ENCODE measurements at places on chromosomes 3 and 15.

GRCh38 chr3:165201964-165202363 is 5.8 kb upstream of the SLITRK3 start:
- no peak overlapping the region for H3K27ac ChIP-seq
- no peak for DNase-seq
- no peaks in the 10 kb centered on the region for H3K36me3 ChIP-seq
- peaks cover 7% of the 10 kb centered on the region for H3K27me3 ChIP-seq

DNA sequence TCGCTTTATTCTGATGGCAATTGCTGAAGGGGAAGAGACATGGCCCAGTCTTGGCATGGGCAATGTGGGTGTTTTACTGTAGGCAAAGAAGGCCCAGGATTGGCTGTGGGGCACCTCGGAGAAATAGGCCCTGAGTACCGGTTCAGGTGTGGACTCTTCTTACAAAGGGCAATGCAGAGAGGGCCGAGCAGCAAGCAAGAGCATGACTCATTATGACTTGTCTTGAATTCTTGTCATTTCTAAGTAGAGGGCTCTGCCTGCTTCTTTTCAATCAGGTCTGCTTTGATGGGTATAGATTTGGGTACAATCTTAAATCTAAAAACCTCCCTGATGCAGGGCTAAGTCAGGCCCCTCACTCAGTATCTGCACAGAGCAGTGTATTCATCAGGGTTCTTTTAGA is 14.8 kb upstream of the BUB1B start:
- no peaks in the 10 kb centered on the region for H3K4me1 ChIP-seq
- H3K36me3 ChIP-seq, result no peaks in the 10 kb centered on the region
- H3K27ac ChIP-seq, result no peak overlapping the region
- no peak for DNase-seq

DNA sequence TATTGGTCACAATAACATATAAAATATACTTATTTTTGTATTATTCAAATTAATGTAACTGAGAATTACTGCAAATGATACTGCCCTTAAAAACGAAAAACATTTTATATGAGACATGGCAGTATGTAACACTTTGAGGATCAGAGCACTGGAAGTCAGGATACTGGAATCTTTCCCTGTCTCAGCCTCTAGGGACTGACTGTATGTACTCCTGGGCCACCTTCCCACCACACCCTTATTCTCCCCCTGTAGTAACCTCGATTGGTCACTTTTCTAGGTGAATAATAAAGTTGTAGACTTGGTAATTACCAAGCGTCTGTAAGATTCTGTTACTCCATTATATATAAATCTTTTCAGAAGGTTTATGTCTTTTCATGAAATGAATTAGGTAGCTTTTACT is 43.0 kb downstream of the LRRC49 start:
- H3K27me3 ChIP-seq, result peaks cover 13% of the 10 kb centered on the region
- no peak for DNase-seq
- no peak overlapping the region for H3K27ac ChIP-seq
- H3K4me1 ChIP-seq, result no peaks in the 10 kb centered on the region
- H3K36me3 ChIP-seq, result no peaks in the 10 kb centered on the region
- H3K4me3 ChIP-seq, result no peak overlapping the region

DNA sequence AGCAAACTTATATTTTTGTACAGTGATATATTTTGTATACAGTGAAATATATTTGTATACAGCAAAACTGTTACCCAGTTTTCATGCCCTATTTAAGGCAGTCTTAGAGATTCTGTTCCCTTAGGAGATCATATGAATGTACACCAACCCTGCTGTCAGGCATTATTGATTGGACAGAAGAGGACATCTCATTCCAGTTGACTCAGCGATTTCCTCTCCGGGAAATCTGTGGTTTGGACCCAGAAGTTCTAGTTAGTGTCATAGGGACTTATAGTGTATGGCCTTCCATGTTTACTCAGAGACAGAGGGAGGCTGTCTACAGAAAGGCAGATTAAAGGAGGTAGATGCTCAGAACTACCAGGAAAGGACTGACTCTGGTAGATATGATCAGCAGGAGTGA is 318.8 kb upstream of the KCNMB2 start:
- H3K4me3 ChIP-seq, result no peak overlapping the region
- no peaks in the 10 kb centered on the region for H3K4me1 ChIP-seq
- DNase-seq, result no peak
- no peak overlapping the region for H3K27ac ChIP-seq

DNA sequence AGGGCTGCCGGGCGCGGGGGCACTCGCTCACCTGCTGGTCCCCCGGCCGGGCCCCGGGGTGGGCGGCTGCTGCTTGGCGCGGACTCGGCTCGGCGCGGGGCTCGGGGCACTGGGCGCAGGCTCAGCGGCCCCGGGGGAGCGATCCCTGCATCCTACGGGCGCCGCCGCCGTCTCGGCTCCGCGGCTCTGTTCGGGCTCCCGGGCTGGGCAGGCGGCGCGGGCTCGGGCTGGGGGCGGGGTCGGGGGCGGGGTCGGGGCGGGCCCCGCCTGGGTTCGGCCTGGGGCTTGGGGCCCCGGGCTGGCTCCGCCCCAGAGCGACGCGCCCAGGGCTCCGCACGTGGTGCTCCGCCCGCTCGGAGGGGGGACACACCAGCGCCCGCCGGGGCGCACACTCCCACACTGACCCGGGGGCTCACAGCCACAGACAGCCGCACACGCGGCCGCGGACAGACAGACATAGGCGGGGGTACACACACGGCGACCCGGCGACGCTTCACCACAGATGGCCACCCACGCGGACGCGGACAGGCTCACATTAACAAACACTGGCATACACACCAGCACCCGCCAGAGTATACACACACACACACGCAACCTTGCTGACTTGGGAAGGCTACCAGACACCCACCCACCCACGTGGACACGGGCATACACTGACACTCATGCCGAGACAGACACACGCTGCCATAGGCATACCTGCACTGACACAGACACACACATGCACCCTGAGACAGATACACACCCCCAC is at the start of gene SCN5A:
Gene SCN5A, minus strand, starts transcription at position 188 of the 748 bp plus-strand sequence. CDS start 16,380 bp downstream, outside the sequence.
- no peak within 1 kb of the TSS for H3K27ac ChIP-seq
- H3K27me3 ChIP-seq, result peaks cover 17% of the 10 kb centered on the region
- peaks cover 4% of the 10 kb centered on the region for H3K4me1 ChIP-seq

DNA sequence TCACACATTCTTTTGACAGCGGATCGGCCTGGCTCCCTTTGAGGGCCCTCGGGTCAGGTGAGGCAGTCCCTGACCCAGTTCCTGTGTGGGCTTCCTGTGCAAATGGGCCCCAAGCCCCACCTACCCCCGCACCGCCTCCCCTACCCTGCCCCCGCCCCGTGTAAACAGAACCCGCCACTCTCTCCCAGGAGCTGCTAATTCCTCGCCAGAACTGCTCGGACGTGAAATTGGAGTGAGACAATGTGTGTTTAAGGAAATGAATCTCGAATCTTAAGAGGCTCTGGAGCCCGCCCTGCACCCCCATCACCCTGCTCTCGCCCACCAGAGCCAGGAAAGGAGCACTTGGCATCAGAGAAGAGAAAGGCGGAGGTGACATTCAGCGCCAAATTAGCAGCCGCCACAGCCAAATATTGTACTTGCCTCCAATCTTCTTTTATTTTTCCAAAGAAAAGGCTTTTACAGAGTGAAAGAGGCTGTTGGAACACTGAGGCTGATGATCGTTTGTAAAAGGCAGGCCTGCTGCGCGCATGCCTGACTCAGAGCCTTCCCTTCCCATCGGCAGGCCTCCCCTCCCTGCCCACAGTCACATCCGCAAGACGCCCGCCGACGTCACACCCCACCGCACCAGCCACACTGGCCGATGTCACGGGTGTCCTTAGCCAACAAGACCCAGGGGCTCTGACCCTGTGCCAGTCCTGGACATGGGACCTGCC is 53.1 kb downstream of the CACNA2D2 start:
- peak overlapping the region; percentile 95 for H3K27ac ChIP-seq
- H3K36me3 ChIP-seq, result no peaks in the 10 kb centered on the region
- no peaks in the 10 kb centered on the region for H3K27me3 ChIP-seq

DNA sequence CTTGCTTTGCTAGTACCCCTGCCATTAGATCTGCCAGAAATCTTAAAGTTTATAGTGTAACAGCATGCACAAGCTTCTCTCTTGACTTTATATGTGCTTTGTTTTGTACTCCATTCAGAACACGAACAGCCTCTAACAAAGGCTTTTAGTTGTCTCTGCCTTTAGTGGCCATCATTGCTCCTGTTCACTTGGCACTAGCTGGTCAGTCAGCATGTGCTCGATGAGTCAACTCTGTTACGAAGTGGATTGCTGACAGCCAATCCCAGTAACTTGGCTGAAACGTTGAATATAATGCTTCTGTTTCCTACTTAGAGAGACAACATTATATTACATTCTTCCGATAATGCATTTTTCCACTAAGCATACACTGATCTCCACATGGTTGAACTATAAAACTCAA is 349.2 kb downstream of the NAALADL2 start:
- H3K4me1 ChIP-seq, result no peaks in the 10 kb centered on the region
- no peak overlapping the region for H3K4me3 ChIP-seq
- H3K36me3 ChIP-seq, result no peaks in the 10 kb centered on the region
- H3K27me3 ChIP-seq, result no peaks in the 10 kb centered on the region

GRCh38 chr3:171446801-171447578 is 13.2 kb downstream of the TNIK start:
- H3K4me1 ChIP-seq, result peaks cover 21% of the 10 kb centered on the region
- DNase-seq, result no peak

DNA sequence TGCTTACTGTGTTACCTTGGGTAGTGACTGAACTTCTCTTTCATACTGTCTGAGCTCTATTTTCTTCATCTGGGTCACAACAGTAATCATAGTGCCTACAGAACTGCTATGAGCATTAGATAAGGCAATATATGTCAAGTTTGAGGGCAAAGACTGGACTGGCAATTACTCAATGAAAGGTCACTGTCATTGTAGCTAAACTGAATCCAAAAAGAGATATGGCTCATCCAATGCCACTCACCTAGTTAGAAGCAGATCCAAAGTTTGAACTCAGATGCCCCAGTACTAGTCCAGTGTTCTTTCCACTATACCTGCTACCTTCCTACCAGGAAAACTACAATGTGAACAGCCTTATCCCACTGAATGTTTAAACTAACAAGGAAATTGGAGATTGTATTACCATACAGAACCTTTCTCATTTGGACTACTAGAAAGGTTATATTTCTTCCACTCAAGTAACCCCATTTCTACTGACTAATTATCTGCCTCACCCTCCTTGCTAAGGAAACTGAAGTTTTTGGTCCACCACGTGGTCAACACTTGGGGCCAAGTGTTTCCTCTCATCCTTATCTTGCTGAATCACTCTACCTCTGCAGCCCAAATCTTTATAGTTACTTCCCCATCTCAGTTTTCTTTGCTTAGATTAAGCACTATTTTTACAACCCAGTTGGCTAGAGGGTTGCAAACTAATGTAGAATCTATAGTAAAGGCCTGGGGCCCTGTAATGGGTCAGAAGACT is 202.3 kb upstream of the LPP start:
- H3K27ac ChIP-seq, result peak overlapping the region; percentile 4
- H3K27me3 ChIP-seq, result no peaks in the 10 kb centered on the region
- H3K4me1 ChIP-seq, result peaks cover 74% of the 10 kb centered on the region
- peaks cover 18% of the 10 kb centered on the region for H3K36me3 ChIP-seq
- H3K4me3 ChIP-seq, result no peak overlapping the region

DNA sequence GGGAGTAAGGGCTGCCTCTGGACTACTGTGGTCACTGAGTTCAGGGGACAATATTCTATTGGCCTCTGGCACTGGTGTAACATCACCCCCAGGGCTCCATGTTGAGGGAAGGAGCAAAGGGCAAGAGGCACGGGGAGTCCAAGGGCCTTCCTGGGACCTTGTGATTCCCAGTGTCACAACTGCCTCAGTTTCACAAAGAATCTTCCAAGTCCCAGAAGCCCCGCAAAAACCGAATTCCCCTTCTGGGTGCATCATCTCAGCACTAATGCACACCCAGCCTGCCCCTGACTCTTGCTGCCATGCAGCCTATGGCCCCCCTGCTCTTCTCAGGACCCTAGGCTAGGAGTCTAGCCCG is 5.5 kb downstream of the AMOTL2 start:
- H3K4me3 ChIP-seq, result no peak overlapping the region
- peaks cover 19% of the 10 kb centered on the region for H3K4me1 ChIP-seq
- no peak overlapping the region for H3K27ac ChIP-seq
- no peak for DNase-seq
- H3K36me3 ChIP-seq, result no peaks in the 10 kb centered on the region
- peaks cover 21% of the 10 kb centered on the region for H3K27me3 ChIP-seq

DNA sequence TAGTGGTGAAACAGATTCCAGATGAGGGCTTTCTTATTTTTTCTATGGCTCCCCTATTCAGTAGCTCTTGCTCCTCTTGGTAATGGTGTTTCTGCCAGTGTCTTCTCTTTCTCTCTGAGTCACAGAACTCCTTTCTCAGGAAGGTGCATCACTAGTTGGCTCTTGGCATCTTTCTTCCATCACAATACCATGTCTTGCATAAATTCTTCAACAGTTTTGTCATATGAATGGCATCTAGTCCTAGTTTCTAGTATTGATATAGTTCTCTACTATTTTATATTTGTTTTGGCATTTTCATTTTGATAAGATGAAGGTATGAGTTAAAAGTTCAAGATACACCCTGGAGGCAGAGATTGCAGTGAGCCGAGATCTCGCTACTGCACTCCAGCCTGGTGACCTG is 51.0 kb downstream of the REC114 start:
- H3K4me1 ChIP-seq, result no peaks in the 10 kb centered on the region
- peaks cover 22% of the 10 kb centered on the region for H3K27me3 ChIP-seq
- no peak overlapping the region for H3K27ac ChIP-seq
- DNase-seq, result no peak
- H3K36me3 ChIP-seq, result no peaks in the 10 kb centered on the region
- no peak overlapping the region for H3K4me3 ChIP-seq

DNA sequence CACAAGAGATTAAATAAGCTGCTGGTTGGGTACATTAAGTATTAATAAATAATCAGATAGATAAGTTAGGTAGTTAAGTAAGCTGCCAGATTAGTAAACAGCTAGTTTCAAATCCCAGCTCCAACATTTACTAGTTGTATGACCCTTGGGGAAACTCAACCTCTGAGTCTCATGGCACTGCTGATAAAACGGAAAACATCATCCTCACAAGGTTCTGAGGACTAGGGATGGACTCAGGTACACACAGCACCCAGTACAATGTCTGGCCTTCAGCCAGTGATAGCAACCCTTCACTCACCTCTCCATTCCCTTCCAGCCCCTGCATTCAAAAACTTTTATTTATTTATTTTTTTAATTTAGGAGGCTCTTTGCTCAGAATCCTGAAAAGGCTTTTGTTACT is 32.3 kb downstream of the B3GNT5 start:
- H3K27ac ChIP-seq, result peak overlapping the region; percentile 85
- H3K36me3 ChIP-seq, result peaks cover 2% of the 10 kb centered on the region
- peak overlapping the region; percentile 22 for H3K4me3 ChIP-seq
- H3K27me3 ChIP-seq, result no peaks in the 10 kb centered on the region
- peaks cover 23% of the 10 kb centered on the region for H3K4me1 ChIP-seq
- no peak for DNase-seq
